ENCODE measurements at places on chromosomes 7 and 10. TPM values are rescaled to one million over a fixed set of nuclear protein-coding genes. Genes with fewer than 3 reads are reported as not detected.

Gene IGFBP1
- total RNA-seq = not detected

Gene MYPN
- 0.50 TPM for total RNA-seq

Gene ACSL5
- total RNA-seq = 11.2 TPM

Gene FGFR2
- 58.6 TPM for total RNA-seq

Gene CREB5
- total RNA-seq = 9.5 TPM

Gene ASB15
- total RNA-seq = not detected

Gene GPR15LG
- total RNA-seq = not detected

Gene FRMD4A
- 24.9 TPM for total RNA-seq

Gene GPR37
- total RNA-seq = 14.7 TPM

Gene HABP2
- not detected for total RNA-seq

Gene MYOF
- 118 TPM for total RNA-seq

Gene OIT3
- not detected for total RNA-seq

Gene GPC2
- 0.33 TPM for total RNA-seq

Gene ACBD7
- total RNA-seq = 0.63 TPM

Gene TMEM213
- not detected for total RNA-seq

Gene RSU1
- total RNA-seq = 56.9 TPM

Gene UTF1
- total RNA-seq = not detected
